LoVo (cell line): ENCODE measurements at places on chromosomes 5 and 9.

DNA sequence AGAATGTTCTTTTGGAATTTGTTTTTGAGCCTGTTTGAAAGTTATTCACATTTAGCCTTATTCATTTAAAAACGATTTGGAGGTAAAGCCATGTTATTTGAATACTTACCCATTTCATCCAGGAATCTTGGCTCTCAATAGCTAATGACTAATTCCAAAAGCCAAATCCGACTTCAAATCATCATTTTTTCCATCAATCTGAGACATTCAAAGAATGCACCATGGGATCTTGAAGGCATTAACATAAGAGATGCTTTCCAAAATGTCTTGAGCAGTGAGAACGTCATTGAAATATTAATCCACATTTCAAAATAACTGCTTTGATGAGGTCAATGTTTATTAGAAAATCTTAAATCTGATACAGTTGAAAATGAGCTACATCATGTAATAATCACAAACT is 617.0 kb upstream of the RORB start:
- no peak for DNase-seq

DNA sequence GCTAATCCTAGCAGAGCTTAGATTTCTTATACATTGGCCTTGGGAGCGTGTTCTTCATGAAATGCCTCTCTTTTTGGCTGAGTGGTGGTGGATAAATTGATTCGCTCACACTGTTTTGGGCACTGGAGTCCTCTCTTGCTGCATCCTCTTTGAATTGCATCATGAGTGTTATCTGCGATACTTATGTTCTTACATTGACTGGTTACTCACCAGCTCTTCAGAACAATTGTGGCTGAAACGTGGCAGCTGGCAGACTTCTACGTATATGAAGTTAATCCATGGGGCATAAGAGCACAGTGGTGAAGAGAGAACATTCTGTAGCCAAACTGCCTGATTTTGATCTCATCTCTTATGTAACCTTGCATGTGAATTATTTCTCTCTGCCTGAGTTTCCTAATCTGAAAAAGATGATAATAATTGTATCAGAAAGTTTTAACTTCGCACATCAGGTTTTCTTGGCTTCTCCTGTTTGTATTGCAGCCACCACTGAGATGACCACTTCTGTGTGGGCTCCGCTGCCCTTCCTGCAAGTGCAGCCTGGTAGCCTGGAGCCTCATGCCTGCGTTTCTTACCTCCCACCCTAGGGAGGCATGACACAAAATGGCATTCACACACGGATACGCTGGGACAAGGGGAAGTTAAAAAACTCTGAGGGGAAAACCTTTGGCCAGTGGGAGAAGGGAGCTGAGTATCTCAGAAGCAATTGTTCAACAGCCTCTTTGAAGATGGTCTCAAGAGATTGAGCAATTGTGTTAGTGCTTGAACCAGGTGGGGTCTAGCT is 295.2 kb downstream of the ARHGAP26 start:
- DNase-seq, result no peak

- no peak for DNase-seq
Measured at GRCh38 chr9:37531699-37532098, 44.5 kb downstream of the FBXO10 start.

GRCh38 chr5:91256142-91256524 is 127.0 kb downstream of the ARRDC3 start:
- DNase-seq, result no peak

DNA sequence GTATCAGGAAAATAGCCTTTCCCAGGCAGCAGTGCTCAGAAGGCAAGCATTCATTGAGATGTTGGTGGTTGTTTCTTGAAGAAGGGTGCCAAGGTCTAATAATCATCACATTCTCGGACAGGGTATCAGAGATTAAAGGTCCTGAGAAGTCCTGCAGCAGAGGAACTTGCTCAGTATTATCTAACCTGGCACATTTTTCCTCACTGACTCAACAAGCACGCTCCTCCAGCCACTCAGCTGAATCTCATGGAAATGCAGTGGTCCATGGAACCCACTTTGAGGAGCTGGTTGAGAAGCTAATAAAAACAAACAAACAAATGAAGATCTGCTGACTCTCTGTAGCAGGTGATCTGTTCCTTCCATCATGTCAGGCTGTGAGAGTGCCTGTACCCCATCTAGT is 35.3 kb upstream of the ICE1 start:
- no peak for DNase-seq

GRCh38 chr9:91904588-91905236 is 45.3 kb downstream of the ROR2 start:
- DNase-seq, result no peak

GRCh38 chr9:33106372-33106771 is 29.9 kb upstream of the SMU1 start:
- no peak for DNase-seq

DNA sequence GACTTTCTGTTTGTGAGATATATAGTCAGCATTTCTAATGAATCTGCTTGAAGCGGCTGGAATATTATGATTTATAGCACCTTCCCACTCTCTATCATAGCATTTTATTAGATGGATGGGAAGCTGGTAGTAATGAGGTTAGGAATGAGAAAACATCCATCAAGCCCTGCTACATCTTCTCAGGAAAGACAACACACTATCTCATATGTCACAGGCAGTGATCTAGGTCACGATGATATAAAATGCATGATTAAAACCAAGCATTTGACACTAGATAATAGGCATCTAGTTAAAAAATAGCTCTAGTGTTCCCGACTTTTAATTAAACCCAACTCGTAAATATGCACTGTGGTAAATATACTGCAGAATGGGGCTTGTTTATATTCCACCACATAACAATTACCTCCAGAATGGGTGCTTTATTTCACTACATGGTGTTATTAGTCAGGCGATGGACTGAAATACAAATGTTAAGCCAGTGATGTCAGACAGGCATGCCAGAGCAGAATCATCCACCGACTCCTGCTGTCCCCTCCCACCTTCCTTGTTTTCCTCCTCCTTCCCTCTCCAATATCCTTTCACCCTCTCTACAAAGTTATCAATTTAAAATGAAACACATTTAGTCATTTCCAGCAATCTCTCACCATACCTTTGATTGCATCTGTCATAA is 286.8 kb downstream of the SPATA31D1 start:
- DNase-seq, result no peak

DNA sequence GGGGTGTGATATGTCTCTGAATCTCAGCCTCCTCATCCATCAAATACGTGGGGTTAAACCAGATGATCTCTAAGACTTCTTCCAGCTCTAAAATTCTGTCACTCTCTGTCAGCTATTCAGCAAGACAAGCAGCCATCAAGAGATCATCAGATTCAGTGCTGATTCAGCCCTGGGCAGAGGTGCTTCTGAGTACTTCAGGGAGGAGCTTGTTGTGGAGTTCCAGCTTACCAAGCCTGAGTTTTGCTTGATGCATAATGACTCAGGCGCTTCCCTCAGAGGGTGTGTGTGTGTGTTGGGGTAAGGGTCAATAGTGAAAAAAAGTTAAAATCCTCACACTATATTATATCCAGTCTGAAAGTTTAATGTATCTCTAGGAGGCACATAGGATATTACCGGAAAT is 29.6 kb upstream of the TAF1L start:
- DNase-seq, result no peak

- no peak for DNase-seq
Measured at GRCh38 chr9:419571-420171, 205.0 kb downstream of the DOCK8 start.

DNA sequence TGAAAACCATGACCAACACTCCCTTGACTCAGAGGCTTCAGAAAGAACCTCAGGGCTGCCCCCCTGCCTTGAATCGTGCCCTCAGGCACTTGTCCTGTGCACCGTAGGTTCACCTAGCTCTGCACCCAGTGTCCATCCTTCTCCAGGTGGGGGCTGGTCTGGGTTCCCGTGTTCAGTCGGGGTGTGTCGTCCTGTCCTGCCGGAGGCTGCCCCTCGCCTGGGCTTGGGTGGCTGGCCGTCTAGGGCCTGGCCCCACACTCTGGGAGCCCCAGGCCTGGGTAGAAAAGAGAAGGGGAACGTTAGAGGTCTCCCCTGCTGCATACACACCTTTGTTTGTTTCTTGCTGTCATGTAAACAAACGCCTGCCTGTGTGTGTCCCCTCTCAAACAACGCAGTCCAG is 29.3 kb downstream of the CATSPER3 start:
- DNase-seq, result no peak

DNA sequence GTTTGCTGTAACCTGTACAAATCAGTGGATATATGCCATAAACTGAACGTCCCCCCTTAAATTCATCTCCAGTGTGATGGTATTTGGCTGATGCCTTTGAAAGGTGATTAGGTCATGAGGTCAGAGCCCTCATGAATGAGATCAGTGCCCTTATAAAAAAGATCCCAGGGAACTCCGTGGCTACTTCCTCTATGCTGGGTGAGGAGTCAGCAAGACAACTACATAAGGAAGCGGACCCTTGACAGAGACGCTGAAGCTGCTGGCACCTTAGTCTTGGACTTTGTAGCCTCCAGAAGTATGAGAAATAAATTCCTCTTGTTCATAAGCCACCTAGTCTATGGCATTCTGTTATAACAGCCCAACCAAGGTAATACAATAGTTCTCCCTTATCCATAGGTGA is 215.1 kb upstream of the ZNF608 start:
- DNase-seq, result no peak

- DNase-seq, result no peak
Measured at GRCh38 chr5:94057655-94058054, 316.3 kb upstream of the POU5F2 start.

- no peak for DNase-seq
Measured at GRCh38 chr5:28253431-28253830, 1215.0 kb upstream of the CDH9 start.

GRCh38 chr5:167730121-167730520 is 561.3 kb upstream of the WWC1 start:
- DNase-seq, result no peak

DNA sequence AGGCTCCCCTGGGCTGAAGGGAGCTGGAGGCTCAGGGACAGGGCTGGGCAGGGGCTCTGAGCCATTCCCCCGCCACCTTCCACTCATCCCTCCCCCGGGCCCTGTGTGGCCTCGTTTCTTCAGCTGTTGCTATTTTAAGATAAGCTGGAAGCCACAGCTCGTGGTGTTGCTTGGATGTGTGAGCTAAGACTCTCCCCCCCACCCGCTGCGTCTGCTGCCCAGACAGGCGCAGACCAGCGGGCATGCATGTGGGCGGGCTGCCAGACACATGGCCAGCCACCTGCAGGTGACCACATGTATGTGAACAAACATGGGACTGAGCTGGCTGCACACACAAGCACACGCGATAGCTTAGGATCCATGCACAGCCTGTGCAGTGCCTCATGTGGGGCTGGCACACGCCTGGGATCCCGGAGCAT is 8.7 kb downstream of the SNCB start:
- DNase-seq, result no peak

- DNase-seq, result no peak
Measured at GRCh38 chr5:38453506-38453905, 102.9 kb downstream of the LIFR start.

- DNase-seq, result no peak
Measured at GRCh38 chr9:110391826-110392485, 54.3 kb upstream of the TXNDC8 start.
